ENCODE measurements at places on chromosomes 11 and 22.

- no peak for DNase-seq
Observed at GRCh38 chr22:39266398-39267030, 21.7 kb upstream of the PDGFB start.

DNA sequence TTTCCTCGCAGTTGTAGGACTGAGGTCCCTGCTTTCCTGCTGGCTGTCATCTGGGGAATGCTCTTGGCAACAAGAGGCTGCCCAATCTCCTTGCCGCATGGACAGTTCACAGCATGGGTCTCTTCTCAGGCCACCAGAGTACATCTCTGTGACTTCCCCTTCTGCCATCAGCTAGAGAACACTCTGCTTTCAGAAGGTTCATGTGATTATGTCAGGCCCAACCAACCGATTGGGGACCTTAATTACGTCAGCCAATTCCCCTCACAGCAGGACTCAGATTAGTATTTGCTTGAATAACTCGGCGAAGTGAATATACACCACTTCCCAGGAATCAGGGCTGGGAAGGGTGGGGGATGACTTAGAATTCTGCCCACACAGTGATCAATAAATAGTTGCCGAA, 61.9 kb upstream of the CSNK2A3 start:
- no peak for DNase-seq

DNA sequence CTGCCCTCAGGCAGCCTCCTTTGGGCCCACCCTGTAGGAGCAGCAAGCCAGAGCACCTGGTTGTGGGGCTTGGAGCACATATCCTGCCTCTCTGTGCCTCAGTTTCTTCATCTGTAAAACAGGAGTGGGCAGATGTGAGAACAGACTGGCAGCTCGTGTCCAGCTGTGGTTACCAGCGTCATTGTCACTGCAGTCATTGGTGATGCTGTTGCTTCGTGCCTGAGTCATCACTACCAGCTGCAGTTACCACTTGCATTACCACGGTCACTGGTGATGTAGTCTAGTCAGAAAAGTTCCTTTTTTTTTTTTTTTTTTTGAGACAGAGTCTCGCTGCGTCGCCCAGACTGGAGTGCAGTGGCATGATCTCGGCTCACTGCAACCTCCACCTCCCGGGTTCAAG, 20.4 kb downstream of the RSPH14 start:
- DNase-seq: no peak

DNA sequence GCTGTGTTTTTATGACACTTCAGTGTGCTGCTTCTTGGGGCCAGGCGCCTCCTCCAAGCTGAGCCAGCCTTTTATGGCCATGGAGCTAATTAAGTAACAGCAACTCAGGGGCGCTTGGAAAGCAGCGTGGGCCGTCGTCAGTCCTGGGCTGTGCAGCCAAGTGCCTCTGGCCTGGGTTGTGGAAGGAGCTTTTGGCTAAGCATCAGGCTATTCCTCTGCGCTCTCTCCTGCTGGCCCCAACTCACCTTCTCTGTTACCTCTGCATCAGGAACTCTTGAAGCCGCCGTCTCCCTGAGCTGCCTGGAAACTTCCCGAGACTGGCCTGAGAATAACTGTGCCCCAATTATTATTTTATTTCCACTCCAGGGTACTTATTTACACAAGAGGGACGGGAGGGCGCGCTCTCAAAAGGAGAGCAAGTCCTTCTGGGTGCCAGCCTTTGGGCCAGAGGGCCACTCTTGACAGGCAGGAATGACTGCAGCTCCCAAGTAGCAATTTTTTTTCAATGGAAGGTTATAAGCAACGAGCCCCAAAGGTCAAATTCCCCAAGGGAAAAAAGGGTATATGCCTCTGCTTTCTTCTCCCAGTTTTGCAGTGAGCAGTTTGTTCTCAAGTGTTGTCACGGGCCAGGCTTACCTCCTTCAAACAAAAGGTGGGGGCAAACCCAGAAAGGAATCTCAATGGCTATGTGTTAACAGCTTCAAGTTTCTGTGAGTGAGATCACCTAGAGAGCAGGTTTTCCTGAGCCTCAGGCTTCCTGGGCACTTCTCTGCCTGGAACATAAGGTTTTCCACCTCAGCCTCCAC, 38.5 kb upstream of the NAV2 start:
- DNase-seq: peak; percentile 51

DNA sequence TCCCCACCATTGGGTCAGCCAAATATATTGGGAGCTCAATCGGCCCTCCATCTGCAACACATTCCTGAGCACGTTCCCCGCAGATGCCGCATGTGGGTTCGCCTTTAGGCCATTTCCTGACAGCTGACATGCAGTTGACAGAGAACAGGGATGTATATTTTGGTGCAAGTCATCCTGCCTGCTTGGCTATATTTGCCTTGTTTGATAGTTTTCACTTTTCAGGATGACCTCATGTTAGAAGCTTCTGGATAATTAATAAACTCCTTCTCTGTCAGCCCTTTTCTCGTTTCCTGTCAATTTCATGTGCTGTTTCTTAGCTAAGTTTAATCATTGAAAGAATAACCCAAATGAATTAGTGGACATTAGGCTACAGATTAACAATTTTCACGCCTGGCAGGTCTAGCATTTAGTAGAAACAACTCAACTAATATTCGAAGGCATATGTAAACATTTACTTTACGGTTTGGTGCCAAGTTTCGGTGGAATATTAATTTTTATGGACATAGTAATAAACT, 105.8 kb upstream of the SLC5A12 start:
- no peak for DNase-seq

DNA sequence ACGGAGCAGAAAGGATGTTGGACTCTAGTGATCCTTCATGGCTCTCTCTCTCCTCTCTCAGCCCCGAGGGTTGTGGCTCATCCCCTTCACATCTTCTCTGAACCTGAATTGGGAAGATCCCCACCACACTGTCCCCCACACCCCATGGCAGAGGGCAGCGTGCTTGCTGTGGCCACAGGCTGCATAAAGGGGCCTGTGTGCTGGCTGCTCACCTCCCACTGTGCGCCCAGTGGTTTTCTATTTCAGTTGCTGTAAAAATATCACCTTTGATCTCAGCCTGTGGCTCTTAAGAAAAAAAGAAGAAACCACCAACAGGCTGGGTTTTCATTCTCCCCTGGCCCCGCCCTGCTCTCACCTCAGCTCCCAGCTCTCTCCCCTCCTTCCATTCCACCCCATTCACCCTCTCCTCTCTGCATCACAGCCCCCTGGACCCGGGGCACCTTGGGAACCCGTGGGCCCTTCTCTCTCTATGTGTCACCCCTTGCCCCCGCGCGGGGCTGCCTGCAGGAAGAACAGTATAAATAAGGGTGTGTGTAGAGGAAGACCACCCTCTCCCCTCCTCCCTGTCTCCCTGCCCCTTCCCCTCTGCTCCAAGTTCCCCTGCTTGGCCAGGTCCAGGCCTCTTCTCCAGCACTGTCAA, 25.8 kb upstream of the WNT11 start:
- DNase-seq: no peak

DNA sequence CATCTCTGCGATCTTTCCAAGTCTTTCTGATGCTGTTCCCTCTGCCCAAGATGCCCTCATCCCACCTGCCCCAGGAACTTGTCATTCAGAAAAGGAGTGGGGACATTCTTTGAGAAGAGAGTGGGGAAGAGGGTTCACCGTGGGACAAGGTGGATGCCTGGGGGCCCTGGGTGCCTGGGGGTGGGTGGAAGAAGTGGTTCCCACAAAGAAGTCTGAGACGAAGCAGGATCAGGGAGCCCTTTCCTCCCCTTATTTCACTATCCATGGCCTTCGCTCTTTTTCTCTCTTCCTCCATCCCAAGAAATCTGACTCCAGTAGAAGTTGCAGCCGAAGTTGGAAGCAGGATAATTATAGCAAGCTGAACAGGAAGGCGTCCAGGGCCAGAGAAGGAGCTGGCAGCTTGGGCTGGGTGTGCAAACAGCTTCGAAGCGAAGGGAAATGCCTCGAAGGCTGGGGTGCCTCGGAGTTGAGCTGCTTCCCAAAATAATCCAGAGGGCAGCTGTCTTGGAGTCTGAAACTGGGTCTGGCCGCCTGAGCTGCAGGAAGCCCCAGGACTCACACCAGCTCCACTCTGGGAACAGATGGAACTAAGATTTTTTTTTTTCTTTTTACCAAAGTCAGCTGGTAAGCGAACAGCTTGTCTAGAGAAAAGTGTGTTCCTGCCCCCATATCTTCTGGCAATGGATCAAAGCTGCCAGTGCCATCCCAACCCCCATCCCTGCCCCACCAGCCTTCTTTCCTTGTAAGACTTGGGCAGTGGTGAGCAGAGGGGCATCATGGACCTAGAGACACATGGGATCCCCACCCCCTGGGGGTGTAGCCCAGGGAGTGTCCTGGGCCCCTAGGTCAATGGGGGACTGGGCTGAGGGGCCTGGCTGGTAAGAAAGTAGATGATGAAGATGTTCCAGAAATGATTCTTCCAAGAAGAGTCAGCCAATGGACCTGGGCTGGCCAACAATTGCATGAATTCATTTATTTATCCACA, 31.5 kb downstream of the PARVG start:
- no peak for DNase-seq

DNA sequence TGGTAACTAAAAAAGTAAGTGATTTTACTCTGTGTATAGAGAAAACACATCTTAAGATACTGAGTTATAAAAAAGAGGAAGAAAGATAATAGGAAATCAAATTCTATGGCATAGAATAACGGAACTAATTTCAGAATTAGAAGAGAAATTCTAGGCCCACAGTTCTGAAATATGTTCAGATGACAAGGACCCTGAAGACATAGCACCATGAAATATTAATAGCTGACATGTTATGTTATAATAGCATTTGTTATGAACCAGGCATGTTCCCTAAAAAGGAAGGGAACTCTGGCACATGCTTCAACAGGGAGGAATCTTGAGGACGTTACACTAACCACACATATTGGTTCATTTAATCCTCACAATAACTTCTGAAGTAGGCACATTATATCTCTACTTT, 32.7 kb downstream of the PRDM10 start:
- DNase-seq: no peak

GRCh38 chr11:70528046-70528793, 129.9 kb downstream of the CTTN start:
- DNase-seq: no peak

DNA sequence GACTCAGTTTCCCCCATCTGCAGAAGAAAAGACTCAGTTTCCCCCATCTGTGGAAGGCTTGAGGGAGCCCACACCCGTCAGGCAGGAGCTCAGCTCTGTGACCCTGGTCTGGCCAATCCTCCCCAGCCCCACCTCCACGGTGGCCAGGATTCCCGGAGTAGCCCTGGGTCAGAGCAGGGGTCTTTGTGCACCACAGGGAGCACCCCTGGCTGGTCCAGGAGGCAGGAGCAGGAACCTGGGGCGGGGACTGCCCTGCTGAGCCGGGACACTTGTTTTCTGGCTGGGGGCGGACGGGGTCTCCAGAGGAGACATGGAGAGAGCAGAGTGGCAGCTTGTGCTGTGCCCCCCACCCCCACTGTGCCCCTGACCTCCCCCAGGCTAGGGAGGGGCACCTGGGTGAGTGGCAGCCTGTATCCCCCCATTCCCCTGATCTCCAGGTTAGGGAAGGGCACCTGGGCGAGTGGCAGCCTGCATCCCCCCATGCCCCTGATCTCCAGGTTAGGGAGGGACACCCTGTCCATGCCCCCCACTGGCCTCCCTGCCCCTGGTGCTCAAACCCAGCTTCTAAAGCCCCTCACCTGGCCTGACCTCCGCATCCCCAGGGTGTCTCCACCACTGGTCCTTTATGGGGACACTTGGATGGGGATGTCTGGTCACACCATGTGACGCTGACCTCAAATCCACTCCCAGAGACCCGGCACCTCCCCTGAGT, 18.8 kb downstream of the IL17REL start:
- no peak for DNase-seq

DNA sequence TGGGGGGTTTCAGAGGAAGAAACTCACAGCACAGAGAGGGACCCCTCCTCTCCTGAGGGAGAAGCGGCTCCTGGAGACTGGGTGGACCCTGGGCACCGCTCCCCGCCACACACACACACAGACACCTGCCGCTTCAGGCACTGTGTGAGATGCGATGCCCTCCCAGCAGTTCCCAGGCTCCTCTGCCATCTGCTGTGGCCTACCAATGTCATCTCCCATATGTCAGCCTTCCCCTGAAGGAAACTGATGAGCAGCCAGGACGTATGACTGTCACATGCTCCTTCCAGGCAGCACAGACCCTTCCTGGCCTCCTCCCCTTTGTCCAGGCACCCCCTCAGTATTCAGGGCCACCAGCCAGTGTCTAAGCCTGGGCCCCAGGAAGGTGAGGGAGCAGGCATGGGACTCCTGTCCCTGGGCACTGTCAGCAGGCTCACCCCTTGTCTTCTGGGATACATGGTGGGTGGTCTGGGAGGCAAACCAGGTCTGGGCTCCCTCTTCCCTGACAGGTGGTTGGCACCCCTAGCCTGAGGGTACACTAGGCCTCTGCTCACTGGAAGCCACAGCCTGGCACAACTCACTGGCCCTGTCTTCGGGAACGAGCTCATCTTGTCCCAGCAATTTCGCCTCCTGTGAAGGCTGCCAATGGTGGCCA, 11.8 kb upstream of the BCR start:
- DNase-seq: no peak

DNA sequence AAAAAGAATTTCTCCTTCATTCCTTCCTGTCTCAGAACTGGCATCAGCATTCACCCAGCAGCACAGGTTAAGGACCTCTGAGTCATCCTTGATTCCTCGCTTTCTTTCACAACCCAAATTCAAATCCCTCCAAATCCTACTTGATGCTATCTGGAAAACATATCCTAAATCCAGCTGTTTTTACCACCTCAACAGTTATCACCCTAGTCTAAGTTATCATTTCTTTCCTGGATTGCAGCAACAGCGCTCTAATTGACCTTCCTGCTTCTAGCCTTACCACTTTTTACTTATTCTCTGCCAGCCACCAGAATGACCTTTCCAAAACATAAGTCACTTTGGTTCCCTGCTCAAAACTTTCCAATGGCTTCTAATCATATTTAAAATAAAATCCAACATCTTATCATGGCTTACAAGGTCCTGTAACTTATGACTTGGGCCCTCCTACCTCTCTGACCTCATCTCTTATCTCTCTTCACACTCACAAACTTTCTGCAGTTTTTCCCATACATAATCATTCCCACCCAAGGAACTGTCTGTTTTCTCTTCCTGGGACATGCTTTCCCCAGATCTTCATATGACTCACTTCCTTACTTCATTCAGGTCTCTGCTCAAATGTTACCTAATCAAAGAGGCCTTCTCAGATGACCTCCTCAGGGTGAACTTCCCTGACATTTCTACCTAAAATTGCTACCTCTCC, 119.4 kb downstream of the TTC28 start:
- DNase-seq: no peak

DNA sequence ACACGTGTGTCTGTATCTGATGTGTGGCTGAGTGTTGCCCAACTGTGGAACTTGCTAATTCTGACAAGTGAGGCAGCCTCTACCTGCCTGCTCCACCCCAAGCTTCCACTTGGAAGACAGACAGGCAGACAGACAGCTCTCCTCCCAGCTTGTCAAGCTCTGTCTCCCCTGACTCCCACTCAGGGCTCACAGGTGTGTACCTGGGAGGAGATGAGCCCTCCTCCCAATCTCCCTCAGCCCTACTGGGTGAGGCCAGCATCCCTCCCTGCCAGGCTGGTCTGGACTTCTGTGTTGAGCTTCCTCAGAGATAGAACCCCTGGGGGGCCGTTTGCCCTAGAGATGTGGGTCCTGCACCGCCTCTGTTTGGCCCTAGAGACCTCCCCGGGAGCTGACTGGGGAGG, 1.0 kb upstream of the CHRM1 start:
- no peak for DNase-seq
